ENCODE measurements at places on chromosomes 1 and 21.

DNA sequence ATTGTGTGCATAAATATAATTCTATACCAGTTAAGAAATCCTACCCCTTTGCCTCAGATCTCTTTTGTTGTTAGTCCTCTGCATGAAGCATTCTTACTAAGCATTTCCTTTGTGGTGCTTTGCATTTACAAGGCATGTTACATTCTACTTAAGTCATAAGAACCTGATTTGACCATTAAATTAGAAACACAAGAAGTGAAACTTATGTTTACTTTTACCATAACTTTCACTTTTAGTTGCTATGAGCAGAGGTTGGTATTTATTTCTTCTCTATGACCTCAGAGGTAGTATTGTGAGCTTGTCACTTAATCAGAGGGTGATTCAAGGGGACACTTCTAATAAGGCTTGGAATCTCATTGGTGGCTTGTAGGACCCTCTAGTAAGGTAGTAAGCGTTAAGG, 9.0 kb downstream of the FAM20B start:
- no peak for DNase-seq

DNA sequence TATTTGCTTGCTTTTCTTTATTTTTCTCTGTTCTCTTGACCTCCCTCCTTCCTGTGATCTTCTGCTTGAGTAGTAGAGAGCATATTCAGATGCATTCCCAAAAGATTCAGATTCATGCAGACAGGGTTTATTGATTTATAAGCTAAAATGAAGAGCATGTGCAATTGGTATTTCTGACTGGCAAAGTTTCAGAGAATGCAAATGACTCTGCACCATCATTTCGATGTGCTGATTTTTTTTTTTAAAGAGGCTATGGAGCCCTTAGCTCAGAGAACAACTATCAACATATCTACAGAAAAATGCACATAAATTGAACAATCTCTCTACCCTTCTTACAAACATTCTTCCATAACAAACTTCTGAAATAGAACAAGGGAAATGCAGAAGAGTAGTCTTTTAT, 312.0 kb downstream of the VAV3 start:
- no peak for DNase-seq

DNA sequence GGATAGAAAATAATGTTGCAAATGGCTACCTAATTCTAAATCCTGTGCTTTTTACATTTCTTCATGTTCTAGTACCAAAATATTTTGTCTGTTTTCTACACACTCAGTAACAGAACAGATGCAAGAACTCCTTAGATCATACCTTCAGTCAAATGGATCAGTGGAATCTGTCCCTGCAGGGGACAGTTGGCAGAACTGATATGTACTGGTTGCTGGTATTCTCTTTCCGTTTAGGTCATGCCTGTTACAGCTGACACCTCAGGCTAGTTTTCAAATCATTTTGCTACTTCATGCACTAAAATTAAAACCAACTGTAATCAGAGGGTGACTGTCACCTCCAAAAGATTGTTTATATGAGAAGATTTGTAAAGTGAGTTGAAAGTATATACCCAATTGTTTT, 109.2 kb downstream of the TNNI3K start:
- no peak for DNase-seq

DNA sequence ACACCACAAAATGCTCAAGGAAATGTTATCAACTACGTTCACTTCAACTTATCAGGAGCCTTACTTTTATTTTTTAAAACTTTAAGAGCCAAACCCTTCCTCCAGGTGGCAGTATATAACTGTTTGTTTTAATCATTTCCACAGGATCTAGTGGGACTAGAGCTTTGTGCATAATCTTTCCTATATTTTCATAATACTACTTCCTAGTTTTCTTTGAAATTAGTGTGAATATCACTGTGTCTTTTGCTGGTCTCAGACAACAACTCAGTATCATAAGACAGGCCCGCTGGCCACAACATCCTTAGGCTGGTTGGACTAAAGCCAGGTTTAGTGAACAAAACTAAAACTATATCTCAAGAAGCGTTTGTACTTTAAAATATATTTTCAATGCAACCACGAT, 145.5 kb downstream of the TIAM1 start:
- peak; percentile 64 for DNase-seq

GRCh38 chr1:64212031-64212430, 8.6 kb downstream of the UBE2U start:
- no peak for DNase-seq

DNA sequence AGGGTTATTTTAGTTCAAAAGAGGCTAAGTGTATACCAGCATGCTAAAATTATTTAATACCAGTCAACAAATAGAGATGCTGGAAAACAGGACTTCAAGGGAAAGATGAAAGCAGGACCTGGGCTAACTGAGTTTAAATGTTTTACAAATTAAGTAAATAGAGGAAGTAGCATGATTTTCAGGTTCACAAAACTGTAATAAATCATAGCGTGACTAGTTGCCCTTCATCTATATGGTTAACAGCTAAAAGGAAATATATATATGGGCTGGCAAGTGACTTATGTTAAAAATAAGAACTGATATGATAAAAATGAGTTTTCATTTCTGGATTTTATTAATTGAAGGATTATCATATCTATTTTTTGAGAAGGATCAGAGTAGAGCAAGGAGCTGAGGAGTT, 25.6 kb downstream of the DPYD start:
- no peak for DNase-seq
